ENCODE measurements at places on chromosomes 7 and 10. TPM values are rescaled to one million over a fixed set of nuclear protein-coding genes. Genes with fewer than 3 reads are reported as not detected.

PRPS1L1 gene
- not detected for total RNA-seq

NEURL1 gene
- total RNA-seq, result 2.8 TPM

DNA sequence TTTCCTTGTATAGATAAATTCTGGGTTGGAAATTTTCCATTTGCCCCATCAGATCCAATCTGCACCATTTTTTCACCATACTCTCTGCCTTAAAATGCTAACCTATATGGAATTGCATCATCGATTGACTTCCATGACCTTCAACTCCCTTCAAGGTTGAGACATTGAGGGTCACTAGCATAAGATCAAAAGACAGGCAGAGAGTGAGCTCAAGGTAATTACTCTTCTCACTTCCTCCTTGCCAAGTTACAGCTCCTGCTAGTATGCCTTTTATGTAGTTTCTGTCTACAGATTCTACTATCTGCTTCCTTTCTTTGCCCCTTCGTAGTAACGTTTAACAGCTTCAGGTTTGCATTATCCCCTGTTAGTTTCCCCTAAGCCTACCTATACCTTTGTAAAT lies 1127.7 kb upstream of the LRRTM3 start:
- no peak for DNase-seq

PAOX gene
- total RNA-seq, result 9.3 TPM

ZNF438 gene
- 3.2 TPM for total RNA-seq

CYP3A5 gene
- not detected for total RNA-seq

DNA sequence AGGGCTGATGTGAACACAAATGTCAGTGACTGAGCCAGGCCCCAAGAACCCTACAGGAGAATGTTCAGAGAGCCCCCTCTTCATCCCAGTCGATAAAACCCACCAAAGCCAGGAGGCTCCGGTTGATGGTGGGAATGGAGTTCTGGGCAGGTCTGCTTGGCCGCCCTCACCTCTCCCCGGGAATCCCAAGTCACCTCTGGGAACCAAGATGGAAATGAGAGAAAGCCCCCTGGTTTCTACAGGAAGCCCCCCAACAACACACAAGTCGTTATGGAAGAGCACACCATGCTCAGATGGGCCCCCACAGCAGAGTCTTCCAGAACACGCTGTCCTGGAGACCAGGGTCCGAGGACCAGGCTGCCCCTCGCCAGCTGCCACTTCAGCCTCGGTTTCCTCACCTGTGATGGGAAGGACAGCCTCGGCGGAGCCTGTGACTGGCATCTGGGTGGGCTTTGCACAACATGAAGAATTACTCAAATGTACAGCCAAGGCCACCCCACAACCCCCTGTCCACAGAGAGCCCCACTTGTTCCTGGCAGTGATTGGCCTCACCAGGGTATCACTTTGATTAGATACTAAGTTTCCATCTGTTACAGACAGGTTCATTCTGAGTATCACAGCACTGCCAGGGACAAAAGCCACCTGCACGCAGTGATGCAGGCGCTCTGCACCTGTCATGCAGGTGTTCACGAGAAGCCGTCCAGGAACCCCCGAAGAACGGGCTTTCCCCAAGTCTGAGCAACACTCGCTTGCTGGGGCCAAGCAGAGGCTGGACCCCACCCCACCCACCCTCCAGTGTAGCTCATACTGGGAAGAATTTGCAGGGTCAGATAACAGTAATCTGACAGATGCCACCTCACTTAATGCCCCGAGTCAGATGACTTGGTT lies 57.6 kb downstream of the MKI67 start:
- no peak for DNase-seq

- DNase-seq, result no peak
These were observed 4.6 kb downstream of the UFSP1 start for GRCh38 chr7:100884736-100885439.

TUBB8 gene
- total RNA-seq, result not detected

GRCh38 chr10:122407375-122408125 lies 33.0 kb downstream of the PLEKHA1 start:
- DNase-seq, result peak; percentile 68

DNA sequence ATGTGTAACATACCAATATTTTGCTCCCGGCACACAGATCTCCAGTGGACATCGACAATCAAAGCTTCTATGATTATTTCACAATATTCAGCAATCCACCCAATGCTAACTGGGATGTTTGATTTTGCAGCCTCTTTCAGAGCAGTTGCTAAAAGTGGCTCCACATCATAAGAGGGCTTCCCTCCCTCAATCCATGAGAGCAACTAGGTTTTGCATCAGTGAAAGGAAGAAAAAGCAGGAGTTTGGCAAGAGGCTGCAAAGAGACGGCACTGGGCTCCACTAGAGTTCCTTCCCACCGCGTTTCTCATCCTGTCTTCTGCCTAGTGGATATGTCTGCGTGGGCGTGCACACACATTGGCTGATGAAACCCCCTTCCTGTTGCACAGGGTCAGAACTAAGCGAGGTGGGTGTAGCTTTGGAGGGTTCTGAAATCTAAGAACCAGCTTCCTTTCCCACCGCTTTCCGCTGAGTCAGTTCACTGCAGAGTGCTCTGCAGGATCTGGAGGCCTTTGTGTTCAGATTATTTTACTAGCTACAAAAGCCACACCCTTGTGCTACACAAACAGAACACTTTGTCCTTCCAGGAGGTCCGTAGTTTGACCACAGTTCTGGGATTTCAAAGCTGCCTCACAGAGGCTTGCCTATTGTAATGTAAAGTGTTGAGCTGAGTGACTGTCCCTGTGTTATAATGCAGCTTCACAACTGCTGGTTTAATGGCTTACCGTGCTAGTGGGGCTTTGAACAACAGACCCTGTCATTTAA lies 28.1 kb downstream of the ARL4A start:
- DNase-seq, result peak; percentile 77

DNA sequence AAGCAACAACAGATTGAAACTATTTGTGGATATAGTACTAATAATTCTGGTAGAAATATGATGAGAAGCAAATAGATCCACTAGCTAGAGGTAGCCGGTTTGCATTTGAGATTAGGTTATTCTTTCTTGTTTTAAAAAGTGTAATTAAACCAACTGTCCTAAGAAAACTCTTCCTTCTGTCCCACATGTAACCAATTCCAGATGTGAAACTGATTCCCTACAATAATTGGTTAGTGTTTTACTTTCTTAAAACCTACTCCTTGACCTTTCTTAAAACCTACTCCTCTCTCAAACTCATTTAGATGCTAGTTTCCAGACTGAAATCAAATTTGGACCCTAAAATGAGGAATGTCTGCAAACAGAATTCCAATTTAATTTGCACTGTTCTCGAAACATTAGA lies 521.5 kb downstream of the SUGCT start:
- DNase-seq, result no peak

DNA sequence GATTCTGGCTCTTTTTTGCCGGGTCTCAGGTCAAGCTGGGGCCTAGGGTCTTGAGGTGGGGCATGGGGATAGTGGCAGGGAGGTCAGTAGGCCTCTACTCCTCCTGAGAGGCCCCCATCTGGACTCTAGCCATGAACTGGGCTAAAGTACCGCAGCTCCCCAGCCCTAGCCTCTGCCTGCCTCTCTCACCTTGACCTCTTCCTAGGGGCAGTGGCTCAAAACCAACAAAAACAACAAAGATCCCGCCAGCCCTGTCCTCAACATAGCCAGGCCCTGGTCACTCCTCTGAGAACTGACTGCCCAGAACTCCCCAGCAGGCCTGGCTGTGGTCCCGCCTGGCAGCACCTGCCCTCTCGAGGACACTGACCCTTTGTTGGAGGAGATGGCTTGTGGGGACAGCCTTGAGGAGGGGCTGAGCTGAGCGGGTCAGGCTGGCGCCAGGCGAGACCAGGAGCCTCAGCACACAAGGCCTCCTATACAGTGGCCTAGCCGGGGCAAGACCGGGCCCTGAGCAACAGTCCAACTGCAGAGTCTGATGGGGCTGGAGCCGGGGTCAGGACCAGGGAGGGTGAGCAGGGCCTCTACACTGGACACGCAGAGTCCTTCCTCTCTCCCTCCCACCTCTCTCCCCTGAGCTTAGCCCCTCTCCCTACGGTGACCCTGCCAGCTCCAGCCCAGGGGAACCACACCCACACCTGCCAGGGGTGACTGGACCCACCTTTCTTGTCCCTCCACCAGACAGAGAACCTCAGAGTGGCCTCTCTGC lies 11.6 kb upstream of the PPIF start:
- no peak for DNase-seq

C10orf62 gene
- not detected for total RNA-seq

GRCh38 chr7:104679085-104679484 lies 334.9 kb upstream of the KMT2E start:
- DNase-seq, result no peak

- no peak for DNase-seq
These were observed 29.4 kb upstream of the GPR26 start for GRCh38 chr10:123636598-123637325.

GRCh38 chr10:59181668-59182067 lies 5.2 kb downstream of the PHYHIPL start:
- DNase-seq, result no peak

DNA sequence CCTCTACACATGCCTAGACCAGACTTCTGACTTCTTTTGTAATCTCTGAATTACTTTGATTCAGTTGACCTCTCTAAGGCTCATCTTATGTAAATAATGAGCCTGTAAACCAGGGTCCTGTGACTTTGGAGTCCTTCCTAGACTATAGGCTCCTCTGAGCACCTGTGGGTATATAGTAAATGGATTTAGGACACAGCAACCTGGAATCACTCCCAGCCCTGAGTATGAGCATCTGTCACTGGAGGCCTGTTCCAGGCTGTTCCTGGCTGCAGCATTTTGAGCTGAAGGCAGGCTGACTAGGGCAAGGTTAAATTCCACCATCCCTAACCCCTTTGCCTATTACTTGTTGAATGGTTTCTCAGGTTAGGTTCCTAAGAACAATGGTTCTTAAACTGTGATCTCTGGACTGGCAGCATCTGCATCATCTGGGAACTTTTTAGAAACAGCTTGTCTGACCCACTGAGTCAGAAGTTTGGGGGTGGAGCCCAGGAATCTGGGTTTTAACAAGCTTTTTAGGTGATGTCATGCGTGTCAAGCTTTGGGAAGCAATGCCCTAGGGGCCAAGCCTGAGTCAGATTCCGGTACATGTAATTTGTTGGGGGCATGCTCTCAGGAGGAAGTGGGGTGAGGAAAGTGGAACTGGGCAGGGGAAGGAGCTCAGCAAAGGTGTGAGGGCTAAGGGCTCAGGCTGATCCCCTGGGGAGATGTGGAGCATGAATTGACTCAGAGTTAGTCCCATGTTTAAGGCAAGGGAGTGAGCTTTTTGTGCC lies 28.2 kb downstream of the MINDY4 start:
- peak; percentile 53 for DNase-seq

DNA sequence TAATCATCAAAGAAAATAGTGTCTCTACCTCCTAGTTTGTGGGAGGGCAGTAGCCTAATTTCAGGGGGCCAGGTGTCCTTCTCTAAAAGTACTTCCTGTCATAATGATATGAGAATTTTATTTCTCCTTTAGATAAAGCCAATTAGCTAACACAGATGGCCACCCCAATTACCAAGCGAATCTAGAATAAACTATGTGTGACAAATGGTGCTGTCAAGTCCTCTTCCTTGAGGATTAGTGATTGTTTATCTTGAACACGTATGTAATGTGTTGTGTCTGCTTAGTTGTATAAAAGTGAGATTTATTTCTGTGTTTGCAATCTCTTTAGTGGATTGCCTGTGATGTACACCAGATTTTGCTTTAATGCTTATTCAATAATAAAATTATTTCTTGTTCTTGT lies 1120.0 kb downstream of the SORCS1 start:
- no peak for DNase-seq

DNA sequence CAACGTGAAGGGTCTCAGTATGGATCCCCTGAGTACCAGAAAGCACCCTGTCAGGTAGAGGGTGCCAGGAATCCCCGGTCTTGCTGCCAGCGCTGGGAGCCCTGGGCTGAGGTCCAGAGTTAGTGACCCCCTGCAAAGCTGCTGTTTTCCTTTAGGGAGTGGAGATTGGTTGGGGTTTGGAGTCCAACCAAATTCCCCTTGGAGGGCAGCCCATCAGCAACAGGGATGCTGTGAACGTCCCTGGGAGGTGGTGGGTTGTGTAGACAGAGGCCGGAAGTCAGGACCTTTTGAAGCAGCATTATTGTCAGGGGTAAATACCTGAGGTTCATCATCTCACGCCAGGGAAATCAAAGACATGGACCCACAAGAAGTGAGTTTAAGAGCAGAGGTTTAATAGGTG lies 104.2 kb downstream of the COL26A1 start:
- no peak for DNase-seq

RNF148 gene
- total RNA-seq, result not detected

PDCD11 gene
- total RNA-seq, result 103 TPM

DNA sequence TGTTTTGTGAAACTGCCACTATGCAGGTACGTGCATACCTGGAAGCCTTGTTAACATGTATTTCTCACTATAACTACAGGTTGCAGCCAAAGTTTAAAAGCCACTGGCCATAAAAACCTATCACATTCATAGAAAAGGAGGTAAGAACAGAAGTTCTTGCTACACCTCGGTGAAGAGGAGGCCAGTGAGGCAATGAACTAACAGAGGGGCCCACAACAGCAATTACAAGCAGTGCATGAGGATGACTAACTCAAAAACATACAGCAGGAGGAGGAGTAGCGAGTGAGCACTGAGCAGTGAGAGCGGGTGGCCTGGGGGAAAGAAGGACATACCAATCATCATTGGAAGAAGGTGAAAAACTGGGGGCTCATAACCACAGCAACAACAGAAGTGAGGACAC lies 51.6 kb downstream of the NUDCD3 start:
- no peak for DNase-seq

GRCh38 chr7:100132697-100133151 lies 6.0 kb downstream of the MBLAC1 start:
- peak; percentile 91 for DNase-seq

DNA sequence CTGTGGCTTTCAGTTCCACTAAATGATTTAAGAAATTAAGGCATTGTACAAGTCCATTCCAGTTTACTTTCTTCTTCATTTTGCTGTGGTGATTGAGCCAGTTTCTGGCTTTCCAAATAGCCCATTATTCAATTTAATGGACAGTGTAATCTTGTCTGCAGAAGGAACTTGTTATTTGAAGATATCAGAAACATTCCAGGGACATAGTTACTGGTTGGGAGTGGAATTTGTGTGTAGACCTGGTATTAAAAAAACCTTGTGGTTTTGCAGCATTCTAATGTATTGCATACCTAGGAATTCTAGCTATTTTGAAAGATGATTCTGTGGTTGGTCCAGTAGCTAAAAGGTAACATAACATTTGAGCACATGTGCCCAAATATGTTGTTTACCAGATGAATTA lies 72.2 kb downstream of the MCU start:
- no peak for DNase-seq

DNA sequence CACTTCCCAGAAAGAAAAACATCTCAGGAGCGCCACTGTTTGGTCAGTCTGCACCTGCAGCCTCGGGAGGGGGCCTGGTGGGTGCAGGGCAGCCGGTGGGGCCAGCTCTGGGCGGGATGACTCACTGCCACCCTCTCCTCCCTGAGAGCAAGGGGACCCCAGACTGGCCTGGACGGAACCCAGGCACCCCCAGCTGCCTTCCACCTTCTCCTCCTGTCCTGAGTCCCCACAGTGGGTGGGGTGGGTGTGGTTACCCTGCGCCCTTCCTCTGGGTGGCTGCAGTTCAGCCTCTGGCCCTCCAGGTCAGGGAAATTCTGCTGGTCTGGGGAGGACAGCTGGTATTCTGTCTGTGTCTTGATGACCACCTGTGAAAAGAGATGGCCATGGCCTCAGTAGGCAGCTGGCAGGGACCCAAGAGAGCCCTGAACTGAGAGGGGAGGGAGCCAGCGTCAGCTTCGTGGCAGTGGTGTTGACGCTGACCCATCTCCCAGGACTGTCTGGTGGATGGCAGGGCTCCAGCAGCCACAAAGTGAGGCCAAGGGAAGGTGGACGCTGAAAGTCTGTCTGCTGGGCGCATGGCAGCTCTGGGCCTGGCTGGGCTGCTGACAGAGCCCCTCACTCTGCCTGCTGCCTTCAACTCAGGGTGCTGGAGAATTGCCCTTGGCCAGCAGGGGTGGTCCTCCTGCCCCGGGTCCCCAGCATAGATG lies 8.9 kb downstream of the CALY start:
- no peak for DNase-seq

RFC2 gene
- 94.7 TPM for total RNA-seq

Measured in activated CD4-positive, alpha-beta T cell treated with anti-CD3 and anti-CD28 coated beads, Interleukin-2, amount 10 ng/mL, durations not matched to agents 24 days and 14 days (primary cell).